Stimulated activated CD8-positive, alpha-beta memory T cell treated with anti-CD3 and anti-CD28 coated beads, Interleukin-2, amount 100 ng/mL, for 1 hour (primary cell): ENCODE measurements at places on chromosomes 7 and 10.

DNA sequence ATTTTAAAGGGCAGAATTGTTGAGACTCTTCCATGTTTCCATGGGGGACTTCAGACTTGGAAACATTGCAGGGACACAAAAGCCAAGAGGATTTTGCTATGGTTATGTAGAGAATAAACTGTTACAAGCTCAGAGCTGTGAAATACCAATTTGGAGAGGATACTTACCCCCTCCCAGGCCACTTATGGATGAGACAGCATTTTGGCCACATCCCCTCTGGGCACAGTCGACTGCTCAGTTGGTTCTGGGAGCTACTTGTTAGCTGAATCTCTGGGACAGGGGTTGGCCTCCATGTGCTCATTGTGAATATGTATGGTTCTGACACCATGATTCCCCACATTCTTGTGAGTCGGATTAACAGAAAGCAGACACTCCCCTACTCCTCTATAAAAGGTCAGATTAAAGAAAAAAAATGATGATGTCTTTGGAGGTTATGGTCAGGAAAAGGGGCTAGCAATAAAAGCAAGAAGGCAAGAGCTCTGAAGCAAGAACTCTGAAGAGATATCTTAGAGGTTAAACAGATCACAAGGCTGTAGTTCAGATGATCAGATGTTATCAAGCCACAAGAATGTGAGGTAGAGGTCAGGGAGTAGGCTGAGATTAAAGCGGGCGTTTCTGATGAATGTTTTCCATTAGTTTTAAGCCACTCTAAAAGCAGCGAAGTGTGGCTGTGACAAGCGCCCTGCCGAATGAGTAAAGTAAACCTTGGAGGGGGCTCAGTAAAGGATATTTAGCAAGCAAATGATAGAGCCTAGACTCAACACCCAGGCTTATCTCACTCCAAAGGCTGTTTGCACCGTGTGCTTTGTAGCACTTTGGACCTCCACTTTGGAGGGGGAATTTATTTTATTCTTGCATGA lies 17.2 kb downstream of the STAMBPL1 start:
- no peak for DNase-seq

DNA sequence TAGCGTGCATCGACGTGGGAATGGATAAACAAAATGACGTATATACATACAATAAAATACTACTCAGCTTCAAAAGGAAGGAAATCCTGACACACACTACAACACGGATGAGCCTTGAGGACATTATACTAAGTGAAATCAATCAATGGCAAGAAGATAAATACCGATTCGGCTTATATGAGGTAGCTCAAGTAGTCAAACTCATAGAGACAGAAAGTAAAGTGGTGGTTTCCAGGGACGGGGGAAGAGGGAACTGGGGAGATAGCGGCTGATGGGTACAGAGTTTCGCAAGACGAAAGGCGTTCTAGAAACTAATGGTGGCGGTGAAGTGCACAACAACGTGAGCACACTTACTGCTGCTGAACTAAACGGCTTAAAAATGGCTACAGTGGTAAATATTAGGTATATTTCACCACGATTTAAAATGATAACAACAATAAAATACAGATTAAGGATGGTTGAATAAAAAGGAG lies 516.7 kb downstream of the PARD3 start:
- DNase-seq: no peak

GRCh38 chr10:123613346-123613850 lies 52.8 kb upstream of the GPR26 start:
- DNase-seq: no peak

DNA sequence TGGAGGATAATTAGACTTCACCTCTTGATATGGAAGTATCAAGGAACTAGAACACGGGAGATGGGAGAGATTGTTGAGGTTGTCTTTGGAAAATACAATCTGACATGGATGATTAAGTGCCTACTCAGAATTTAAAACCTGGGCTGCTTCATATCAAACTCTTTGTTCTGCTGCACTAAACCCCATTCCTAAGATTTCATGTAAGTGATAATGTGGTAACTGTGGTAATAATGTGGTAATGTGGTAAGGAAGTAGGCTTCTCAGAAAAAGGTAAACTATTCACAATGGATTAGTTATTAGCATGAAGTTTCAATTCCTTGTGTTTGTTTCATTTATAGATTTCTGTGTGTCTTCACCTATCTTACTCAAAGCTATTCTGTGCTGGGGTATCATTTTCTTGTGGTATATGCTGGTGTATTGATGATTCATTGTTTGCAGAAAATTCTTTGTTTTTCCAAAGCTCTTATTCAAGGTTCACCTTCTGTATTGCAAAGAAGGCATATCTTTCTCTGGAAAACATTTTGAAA lies 129.9 kb upstream of the TAC1 start:
- no peak for DNase-seq

GRCh38 chr10:100239851-100240250 lies 10.5 kb upstream of the CHUK start:
- DNase-seq: no peak

DNA sequence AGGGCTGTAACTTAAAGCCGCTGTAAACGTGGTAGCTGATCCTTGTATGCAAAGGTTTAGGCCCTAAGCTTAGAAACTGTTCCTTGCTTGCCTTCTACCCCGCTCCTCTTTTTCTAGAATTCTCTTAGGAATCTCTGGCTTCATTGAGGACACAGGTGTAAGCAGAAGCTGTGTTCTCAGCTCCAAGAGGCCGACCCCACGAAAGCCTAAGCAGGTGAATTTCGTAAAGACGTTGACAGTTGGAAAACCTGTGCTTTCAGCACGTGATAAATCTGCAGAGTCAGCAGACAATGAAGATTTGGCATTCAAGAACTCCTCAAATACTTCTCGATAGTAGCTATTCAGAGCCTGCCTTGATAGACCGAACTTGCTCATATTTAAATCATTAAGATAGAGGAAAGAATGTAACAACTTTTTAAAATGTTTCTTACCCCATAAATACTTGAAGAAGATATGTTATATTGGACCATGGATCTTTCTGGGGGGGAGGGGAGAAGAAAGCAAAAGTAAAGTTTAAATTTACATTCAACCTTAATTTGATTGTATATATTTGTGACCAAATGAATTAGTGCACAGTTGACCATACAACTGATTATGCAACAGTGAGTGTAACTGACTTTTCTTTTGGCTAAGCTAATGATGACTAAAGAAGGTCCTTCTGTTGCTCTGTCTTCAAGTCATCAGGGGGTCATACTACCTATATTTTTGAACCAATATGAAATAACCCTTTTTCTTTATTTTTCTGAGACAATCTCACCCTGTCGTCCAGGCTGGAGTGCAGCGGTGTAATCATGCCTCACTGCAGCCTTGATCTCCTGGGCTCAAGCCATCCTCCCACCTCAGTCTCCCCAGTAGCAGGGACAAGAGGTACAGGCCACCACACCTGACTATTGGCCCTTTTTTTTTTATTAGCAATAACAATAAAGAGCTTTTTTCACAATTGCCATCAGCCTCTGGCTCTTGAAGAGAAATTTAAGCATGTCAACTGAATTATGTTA lies 1.2 kb upstream of the GDI2 start:
- DNase-seq: no peak

DNA sequence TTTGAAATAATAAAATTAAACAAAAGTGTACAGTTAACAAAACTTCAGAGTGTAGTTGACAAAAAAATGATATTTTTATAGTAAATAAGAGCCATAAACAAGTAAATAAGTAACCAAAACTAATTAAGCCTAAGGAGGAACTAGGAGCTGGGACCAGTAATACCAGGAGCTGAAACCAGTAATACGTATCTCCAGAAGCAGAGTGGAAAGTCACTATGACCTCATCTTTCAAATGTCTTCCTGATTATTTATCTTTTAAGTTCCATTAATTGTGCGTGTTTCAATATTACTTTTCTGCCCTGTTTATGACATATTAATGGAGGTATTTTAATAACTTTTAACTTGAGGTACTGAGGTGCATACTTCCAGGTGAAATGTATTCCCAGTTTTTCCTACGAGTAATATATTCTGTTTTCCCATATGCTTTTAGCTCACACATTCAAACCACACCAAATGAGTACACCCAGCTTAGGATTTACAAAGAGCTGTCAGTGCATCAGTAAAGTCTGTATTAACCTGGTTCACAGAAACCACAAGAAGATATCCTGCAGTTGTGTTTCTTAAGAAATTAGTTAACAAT lies 283.7 kb upstream of the HGF start:
- DNase-seq: no peak

DNA sequence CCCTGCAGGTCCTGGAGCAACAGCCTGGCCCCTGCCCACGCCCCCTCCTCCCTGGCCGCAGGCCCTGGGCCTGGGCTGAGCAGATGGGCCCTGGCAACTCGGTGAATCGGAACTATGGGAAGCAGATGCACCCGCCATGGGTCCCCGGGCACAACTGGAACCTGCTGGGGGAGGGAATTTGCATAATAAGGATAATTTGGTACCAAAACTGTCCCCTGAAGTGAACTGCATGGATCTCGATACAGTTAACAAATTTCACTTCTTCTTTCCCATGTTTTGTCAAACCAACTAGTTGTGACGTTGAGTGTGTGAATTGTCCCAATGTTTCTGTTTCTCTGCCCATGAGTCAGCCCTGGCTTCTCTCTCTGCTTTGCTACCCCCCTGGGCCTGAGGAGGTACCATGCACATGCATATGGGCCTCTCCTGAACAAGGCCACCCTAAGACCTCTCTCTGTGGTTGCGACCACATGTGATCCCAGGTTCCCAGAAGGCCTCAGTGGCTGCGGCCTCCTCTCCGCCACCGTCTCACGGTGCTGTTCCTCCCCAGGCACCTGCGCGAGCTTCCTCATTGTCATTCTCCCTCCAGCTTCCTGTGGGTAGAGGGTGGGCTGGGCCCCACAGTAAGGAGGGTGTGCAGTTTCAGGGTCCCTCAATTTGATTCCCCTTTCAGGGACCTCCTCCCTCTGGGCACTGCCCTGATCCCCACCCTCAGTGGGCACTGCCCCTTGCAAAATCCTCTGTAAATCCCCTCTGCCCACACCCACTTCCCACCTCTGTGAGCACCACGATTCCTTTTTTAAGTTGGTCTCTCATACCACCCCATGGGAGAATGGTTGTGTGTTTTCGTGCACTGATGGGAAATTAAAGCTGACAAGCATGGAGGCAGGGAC lies 40.0 kb downstream of the FIGNL1 start:
- no peak for DNase-seq

DNA sequence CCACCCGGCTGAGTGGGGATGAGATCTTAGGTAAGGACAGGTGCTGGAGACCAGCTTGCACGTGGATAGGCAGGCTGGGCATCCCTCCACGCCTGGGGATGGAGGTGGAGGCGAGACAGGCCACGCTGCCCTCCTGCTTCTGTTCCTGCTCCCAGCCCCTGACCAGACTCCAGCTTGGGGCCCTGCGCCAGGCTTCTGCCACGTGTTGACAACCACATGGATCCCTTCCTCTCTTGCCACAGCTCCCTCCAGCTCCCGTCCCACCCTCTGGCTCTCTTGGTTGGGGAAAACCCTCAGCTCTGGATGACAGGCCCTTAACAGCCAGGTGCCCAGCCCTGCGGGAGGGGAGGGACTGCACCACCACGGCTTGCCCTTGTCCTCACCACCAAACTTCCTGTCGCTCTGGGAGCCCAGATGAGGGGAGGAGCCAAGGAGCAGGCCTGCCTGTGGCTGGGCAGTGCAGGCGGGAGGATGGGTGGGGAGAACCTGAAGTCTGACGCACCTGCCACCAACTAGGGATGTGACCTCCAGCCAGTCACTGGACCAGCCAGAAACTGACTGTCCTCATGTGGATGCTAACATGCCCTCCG lies 36.0 kb downstream of the KCNH2 start:
- peak; percentile 19 for DNase-seq

- DNase-seq: no peak
Observed at GRCh38 chr10:132389433-132390169, 7.4 kb upstream of the PWWP2B start.

GRCh38 chr10:3800586-3800985 lies 15.6 kb upstream of the KLF6 start:
- DNase-seq: no peak

- no peak for DNase-seq
Observed at GRCh38 chr7:43295429-43295828, 183.0 kb downstream of the HECW1 start.

GRCh38 chr7:111138586-111138985 lies 47.7 kb downstream of the LRRN3 start:
- no peak for DNase-seq

GRCh38 chr10:30057894-30058556 lies 1.4 kb downstream of the JCAD start:
- no peak for DNase-seq

- no peak for DNase-seq
Observed at GRCh38 chr7:132347123-132347522, 229.1 kb downstream of the PLXNA4 start.

GRCh38 chr7:77415823-77416620 lies at the start of gene GSAP:
Gene GSAP, minus strand, starts transcription at chr7:77416349. Its CDS starts 28 bp downstream, at chr7:77416321.
- peak; percentile 33 for DNase-seq

GRCh38 chr7:25244254-25245033 lies 16.2 kb upstream of the NPVF start:
- no peak for DNase-seq

DNA sequence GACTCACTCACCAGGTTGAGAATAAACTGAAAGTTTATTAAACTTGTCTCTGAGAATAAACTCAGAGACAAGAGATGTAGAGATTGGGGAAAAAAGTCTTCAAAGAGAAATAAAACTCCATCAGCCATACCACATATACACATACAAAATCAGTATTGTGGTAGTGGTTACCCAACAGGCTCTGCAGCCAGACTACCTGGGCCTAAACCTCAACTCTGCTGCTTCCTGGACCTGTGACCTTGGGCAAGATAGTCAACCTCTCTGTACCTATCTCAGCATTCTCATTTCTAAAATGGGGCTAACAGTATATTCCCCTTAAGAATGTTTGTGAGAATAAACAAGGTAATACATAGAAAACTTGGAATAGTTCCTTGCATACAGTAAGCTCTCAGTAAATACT lies 15.3 kb downstream of the TPK1 start:
- DNase-seq: no peak

- DNase-seq: no peak
Observed at GRCh38 chr10:17062955-17063484, 66.6 kb downstream of the CUBN start.

- DNase-seq: no peak
Observed at GRCh38 chr7:81873559-81873958, 103.7 kb upstream of the HGF start.

GRCh38 chr10:28769091-28769604 lies 91.8 kb downstream of the BAMBI start:
- no peak for DNase-seq

DNA sequence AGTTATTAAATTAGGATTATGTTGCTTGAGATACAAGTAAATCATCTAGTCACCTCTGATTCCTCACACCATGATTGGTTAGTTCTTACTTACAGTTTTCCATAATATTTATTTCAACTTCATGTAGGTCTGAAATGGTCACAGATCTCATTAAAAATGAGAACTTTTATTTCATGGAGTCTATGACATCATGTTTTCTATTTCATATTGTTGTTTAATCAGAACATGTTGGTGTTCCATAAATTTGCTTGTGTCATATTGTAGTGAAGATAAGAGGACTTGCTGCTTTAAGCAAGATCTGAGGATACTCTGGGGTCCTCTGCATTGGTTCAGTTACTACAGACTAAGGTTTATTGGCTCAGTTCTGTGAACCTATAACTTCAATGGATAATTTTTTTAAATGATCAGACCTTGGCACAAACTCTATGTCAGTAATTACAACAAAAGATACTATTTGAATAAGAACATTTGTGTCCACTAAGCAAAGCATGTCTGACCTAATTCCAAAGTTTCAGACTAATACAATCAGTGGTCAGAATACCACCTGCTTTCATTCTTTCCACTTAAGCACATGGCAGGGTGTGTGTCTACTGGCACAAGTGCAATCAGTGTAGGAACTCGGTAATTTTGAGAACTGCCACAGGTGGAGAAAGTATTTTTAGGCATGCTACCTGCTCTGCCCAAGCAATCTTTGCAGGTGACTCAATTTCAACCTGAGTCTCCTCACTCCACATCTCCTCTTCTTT lies 68.5 kb downstream of the CCDC71L start:
- DNase-seq: no peak

- no peak for DNase-seq
Observed at GRCh38 chr10:11782793-11783557, 40.2 kb upstream of the PROSER2 start.
